Stimulated activated CD4-positive, alpha-beta T cell treated with anti-CD3 and anti-CD28 coated beads, Interleukin-1b, Interleukin-23, amount 100 ng/mL, for 24 hours (primary cell): ENCODE measurements at places on chromosomes 4 and X.

DNA sequence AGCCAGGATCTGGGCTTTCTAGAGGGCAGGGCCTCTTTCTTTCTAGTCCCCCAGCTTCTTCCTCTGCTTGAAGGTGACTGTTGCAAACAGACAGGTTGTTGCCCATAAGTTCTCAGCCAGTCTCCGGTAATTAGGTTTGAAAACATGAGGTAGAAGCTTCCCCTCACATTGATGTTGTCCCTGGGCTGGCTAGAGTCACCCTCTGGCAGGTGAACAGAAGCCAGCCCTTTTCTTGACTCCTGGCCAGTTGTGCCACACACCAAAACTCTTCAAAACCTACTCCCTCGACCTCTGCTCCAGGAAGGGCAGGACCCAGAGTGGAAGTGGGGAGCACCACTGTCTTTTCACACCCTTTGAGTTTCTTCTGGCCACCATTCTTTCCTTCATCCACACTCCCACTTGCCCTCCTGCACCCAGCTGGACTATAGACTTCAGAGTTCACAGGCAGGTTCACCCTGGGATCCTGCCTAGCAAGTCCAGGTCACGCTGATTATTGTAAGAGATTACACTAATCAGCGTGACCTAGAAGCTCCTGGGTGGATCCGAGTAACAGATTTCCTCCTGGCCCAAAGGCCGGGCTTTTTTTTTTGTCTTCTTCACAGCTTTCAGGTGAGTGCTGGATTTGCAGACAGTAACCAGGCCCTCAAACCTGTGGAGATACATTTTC, 37.4 kb upstream of the ARHGAP6 start:
- no peak for DNase-seq

DNA sequence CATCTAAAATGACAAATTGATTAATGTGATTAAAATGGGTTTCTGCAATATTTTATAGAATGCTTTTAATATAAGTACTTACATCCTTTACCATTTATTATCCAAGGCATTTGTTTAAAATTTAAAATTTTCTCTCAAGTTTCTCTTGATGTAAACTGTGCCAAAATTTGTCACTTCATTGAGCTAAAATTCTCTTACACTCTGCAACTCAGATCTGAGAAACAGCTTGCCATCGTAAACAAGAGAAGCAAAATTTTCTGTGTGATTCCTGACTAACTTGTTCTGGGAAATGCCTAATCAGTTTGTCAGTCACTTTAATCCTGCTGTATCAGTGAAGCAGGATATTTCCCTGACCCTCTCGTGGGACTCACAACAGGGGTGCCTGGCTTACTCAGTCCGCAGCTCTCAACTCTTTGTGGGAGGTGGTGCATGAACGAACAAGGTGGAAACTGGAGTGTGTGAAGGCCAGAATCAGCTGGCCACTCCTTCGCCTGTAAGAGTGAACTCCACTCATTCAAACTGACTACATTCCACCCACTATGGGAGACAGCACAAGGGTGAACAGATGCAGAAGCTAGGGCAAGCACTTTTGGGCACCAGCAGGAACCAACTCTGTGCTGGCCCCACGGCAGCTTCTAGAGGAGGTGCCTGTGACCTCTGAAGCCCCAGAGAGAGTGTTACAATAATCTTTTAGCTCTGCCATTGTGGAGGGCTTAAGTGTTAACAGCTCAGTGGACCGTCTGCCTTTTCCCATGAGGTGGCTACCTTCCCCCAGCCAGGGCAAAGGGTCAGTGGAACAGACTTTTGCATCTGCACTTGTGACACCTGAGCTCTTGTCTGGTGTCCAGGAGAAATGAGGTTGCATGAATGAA, 349.4 kb downstream of the FAT4 start:
- no peak for DNase-seq

- no peak for DNase-seq
These were observed 69.4 kb downstream of the PDS5A start for GRCh38 chr4:39908284-39908683.

DNA sequence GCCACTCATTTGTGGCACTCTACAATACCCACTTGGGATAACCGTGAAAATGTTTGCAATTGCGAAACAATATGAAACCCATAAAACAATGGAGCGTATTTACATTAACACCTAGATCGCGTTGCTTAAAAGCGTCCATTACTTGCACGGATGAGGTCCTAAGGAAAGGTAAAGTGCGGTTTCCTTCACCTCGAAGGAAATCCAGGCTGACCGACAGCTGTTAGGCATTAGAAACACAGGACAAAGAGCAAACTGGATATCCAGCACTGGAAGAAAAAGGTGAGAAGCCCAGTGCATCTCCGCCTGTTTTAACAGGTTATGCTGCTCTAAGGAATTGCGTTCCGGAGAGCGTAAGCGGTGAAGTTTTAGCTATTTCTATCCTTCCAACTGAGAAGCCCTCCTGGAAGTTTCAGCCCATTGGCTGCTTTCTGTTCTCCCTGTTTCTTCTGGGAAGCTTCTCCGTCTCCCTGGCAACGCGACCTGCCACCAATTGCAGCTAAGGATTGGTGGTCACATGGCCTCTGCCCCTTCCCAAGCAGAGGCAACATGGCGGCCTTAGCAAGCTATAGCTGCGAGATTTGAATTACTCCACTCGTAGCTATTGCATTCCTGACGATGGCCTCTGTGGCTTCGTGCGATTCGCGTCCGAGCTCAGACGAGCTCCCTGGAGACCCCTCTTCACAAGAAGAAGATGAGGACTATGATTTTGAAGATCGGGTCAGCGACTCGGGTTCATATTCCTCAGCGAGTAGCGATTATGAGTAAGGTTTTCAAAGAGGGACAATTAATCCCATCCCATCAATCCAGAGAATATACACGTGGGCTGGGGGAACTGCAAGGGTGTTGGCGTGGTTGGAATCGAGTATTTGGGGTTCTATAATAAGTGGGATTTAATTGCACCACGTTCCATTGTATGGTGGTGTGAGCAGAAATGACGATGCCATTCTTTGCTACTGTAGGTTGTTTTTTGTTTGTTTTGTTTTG, at the start of gene INTU:
Gene INTU (plus strand): TSS at position 538 of the 984 bp plus-strand sequence. CDS start 78 bp downstream, at position 616.
- DNase-seq: no peak

- no peak for DNase-seq
These were observed 995 bp downstream of the SMARCA5 start for GRCh38 chr4:143514497-143514896.

GRCh38 chrX:66638591-66639500, at the start of gene EDA2R:
TSS of gene EDA2R (minus strand) at chrX:66639078. CDS start at chrX:66616020, 23,058 bp downstream.
- DNase-seq: peak; percentile 2

GRCh38 chr4:61520681-61521160, 320.6 kb downstream of the ADGRL3 start:
- no peak for DNase-seq

GRCh38 chrX:30612250-30612655, 34.7 kb upstream of the TASL start:
- DNase-seq: no peak

DNA sequence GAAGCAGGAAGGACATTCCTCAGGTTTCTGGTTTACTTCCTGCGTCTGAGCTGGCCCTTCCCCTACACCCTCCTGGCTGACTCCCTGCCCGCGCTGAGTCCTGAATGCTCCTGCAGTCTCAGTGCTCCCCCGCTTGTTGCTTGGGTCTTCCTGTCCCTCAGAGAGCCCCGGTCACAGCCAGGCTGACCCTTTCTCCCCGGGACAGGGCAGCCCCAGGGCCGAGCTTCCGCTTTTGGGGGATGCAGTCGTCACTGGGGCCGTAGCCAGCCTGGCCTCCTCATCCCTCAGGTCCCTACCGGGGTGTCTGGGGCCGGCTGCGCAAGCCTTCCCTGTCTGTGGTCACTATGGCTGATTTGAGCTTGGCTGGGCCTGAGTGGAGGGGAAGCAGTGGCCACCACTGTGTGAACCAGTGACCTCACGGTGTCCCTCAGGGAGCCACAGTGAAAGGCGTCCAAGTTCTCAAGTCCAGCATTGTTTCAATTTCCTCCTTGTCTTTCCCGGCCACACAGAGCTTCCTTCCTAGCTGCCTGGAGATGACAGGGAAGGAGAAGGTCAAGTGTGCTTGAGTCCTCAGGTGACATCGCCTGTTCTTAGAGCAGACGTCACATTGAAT, 34.1 kb upstream of the ASMTL start:
- no peak for DNase-seq
